ENCODE measurements at places on chromosomes 12 and 14.

- peak; percentile 65 for DNase-seq
These were observed 1.3 kb downstream of the ESYT1 start for GRCh38 chr12:56129206-56129941.

DNA sequence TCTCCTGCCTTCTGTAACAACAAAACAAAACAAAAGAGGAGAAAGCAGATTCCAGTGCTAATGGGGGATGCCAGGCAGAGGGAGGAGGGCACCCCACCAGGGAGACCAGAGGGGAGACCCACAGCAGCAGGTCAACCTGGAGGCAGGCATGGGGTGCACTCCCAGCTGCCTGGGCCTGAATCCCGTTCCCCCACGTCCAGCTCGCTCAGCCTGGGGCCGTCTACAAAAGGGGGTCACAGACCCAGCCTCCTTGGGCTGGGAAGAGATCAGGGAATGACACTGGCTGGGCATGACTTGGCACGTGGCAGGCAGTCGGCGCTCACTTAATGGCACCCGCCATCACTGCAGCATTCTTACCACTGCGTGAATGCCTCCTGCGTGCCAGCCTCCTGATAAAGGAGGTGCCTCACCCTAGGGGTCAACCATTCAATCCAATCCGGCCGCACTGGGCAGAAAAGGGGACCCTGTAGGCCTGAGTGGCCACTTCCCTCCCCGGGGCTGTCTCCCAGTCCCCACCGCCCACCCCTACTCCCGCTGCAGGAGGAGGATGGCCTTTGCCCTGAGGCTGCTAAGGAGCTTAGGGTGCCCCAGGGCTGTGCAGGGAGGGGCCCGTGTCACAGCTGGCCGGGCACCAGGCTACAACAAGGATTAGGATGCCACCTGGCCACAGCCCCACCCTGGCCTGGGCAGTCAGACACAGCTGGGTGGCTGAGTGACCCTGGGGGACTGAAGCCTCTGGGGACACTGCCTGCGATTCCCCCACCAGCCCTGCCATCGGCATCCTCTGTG is 87.5 kb downstream of the NCOR2 start:
- DNase-seq: no peak

GRCh38 chr14:25756876-25757275 is 706.9 kb upstream of the STXBP6 start:
- DNase-seq: peak; percentile 26

DNA sequence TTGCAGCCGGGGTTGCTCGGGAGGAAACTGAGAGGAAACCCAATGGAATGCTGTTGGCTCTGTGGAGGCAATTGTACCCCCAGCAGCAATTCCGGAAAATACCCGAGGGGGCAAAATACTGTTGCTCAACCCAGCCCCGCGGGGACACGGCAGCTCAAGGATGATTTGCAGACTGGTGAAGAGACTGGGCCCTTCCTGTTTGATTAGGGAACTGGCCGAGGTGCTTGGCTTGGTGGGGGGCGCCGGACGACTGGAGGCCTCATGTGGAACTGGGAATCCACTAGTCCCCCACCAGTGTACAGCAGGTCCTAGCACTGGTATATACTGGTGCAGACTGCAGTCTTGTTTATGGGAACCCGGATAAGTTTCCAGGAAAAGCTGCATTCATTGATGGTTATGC is 10.3 kb upstream of the RNASE12 start:
- DNase-seq: no peak

DNA sequence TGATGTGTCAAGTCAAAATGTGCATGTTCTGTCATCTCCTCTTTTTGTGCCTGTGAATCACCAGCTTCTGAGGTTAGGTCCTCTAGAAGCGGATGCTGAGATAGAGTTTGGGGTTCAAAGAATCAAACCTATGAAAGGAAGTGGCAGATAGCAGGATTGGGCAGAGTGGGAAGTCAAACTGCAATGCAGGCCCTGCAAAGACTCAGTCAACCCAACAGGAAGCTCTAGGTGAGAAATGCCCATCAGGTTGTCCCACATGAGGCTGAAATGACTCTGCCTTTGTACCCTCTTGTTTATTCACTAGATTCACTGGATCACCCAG is 4.5 kb upstream of the MIA2 start:
- DNase-seq: no peak

GRCh38 chr14:69611172-69612013 is at the start of gene SUSD6:
SUSD6 (plus strand) TSS chr14:69611596; CDS start chr14:69658593, 46,997 bp downstream.
- peak; percentile 95 for DNase-seq

DNA sequence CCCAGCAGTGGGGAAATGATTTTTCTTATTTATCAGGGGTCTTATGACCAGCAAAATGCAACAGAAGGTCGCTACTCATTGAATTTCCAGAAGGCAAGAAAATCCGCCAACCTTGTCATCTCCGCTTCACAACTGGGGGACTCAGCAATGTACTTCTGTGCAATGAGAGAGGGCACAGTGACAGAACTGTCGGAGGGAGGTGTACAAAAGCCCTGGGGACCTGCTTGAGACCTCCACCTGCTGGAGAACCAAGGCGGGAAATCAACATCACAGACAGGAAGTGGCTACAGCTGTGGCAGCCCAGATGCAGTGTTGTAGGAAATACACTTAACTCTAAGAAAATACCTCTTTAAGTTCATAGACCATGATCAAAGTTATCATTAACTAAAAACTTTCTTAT is 250.9 kb upstream of the OR4E1 start:
- DNase-seq: peak; percentile 7

- DNase-seq: peak; percentile 64
These were observed 809 bp downstream of the PRKD1 start for GRCh38 chr14:29926701-29927375.

- no peak for DNase-seq
These were observed 521.0 kb downstream of the FUT8 start for GRCh38 chr14:65933400-65934069.

All from muscle of leg (tissue), 16 donors.